B cell (primary cell): ENCODE measurements at places on chromosomes 2 and 18. TPM values are rescaled to one million over a fixed set of nuclear protein-coding genes. Genes with fewer than 3 reads are reported as not detected.

- no peaks in the 10 kb centered on the region for H3K27me3 ChIP-seq
- no peak for DNase-seq
- H3K4me3 ChIP-seq: no peak overlapping the region
- no peak overlapping the region for H3K27ac ChIP-seq
- H3K36me3 ChIP-seq: no peaks in the 10 kb centered on the region
Observed at GRCh38 chr2:102155703-102156515, 13.4 kb downstream of the IL1R1 start.

DNA sequence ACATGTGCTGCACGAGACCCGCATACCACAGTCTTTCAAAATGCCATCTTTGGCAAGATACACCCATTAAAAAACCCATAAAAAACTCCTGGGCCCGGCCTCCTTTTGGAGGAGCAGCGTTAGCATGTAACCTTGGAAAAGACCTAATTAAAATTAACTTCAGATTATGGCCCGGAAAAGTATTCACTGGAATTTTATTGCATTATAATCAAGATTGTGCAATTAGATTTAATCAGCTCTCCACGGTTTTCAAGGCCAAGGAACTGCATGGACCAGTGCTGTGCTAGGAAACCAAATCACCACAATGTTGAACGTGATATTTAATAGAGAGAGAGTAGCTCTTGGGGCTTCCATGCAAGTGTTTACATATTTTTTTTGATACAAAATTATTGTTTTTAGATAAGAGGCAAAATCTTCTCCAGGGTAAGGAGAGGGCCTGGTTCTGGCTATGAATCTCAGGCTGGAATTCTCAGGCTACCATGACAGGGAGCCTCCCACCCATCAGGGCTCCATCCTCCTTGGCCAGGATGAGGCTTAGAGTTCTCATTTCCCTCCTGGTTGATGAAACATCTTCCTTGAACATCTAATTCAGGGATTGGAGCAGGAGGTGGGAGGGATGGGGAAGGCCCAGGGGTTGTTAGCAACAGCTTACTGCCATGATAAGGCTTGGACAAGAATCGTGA lies 82.0 kb upstream of the TTC39C start:
- no peak overlapping the region for H3K27ac ChIP-seq
- H3K4me1 ChIP-seq: peaks cover 8% of the 10 kb centered on the region
- no peaks in the 10 kb centered on the region for H3K27me3 ChIP-seq
- no peaks in the 10 kb centered on the region for H3K36me3 ChIP-seq

DNA sequence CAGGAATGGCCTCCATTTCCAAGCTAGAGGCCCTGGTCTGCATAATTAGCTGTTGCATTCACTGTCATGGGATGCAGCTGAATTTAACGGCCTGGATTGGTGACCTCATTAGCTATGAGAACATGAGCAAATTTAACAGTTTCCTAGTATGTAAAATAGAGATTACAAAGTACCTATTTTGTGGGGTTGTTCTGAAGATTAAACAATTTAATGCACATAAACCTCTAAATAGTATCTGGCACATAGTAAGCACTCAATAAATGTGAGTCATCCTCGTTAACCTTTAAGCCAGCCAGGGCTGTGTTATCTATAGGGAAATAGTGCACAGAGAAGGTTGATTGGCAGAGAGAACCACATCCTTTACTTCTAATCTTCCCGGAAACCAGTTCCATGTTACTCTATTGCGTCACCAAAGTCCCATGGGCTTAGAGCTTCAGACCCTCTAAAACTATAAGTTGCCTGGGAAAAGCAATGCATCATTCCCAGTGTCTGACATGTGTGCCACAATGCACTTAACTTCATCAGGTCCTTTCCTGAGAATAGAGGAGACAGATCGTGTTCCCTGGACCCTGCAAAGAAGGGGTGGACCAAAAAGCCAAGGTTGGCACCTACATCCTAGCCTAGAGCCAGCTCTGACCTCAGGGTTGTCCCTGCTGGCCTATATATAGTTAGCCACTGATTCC lies 196.5 kb downstream of the LNPK start:
- H3K27ac ChIP-seq: no peak overlapping the region
- no peaks in the 10 kb centered on the region for H3K27me3 ChIP-seq
- no peaks in the 10 kb centered on the region for H3K4me1 ChIP-seq
- no peak for DNase-seq

GRCh38 chr18:59763541-59764136 lies 66.4 kb upstream of the CCBE1 start:
- no peaks in the 10 kb centered on the region for H3K4me1 ChIP-seq
- H3K36me3 ChIP-seq: no peaks in the 10 kb centered on the region
- no peaks in the 10 kb centered on the region for H3K27me3 ChIP-seq

Gene KCNJ13
- total RNA-seq: not detected in 2 replicates

Gene CTNNA2
- total RNA-seq: not detected in 2 replicates
